ENCODE measurements at places on chromosomes 1 and 21.

DNA sequence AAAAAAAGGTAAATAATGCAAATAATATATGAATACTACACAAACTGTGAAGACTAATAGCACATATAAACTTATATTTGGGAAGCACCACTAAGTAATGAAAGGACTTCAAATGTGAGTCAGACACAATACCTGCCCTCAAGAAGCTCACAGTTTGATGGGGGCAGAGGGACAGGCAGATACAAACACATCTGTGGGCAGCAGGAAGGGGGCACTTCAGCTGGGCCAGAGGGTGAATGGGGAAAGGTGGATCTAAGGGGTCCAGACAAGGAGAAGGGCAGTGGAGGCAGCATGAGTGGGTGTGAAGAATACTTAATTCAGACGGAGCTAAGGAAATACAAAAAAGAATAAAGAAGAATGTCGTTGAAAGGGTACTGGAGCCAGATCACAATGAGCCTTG is 114.2 kb downstream of the TGFBR3 start:
- ATAC-seq, result no peak

- peak; percentile 89 for ATAC-seq
Observed at GRCh38 chr1:84077476-84078107, 66.5 kb upstream of the PRKACB start.

DNA sequence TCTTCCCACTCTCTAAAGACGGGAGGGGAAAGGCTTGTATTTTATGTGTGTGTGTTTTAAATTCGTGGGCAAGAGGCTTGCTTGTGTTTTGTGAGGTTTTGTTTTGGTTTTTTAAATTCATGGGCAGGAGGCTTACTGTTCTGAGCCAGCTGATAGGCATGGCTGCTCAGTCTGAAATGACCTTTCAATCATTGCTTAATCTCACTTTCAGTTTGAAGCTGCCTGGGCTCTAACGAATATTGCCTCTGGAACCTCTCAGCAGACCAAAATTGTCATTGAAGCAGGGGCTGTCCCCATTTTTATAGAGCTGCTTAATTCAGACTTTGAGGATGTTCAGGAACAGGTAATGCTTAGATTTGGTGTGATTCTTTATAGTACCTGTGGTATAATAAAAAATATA is 20.3 kb upstream of the TXLNA start:
- no peak for ATAC-seq

- ATAC-seq, result peak; percentile 38
Observed at GRCh38 chr1:41359211-41360073, 1.8 kb upstream of the FOXO6 start.

GRCh38 chr1:203593723-203594122 is 32.9 kb upstream of the ATP2B4 start:
- ATAC-seq, result peak; percentile 49

GRCh38 chr1:170640581-170640980 is 23.4 kb upstream of the PRRX1 start:
- peak; percentile 40 for ATAC-seq

DNA sequence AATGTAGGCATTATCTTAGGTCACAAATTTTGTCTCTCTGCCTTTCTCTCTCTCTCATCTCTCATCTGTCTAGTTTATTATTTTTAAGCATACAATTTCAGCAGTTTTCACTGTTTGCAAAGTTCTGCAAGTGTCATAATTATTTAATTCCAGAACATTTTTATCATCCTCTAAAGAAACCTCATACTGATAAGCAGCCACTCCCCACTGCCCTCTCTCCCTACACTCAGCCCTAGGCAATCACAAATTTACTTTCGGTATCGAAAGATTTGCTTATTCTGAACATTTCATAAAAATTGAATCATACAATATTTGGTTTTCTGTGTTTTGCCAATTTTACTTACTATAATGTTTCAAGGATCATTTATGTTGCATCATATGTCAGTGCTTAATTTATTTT is 16.6 kb downstream of the OR6Y1 start:
- peak; percentile 66 for ATAC-seq

DNA sequence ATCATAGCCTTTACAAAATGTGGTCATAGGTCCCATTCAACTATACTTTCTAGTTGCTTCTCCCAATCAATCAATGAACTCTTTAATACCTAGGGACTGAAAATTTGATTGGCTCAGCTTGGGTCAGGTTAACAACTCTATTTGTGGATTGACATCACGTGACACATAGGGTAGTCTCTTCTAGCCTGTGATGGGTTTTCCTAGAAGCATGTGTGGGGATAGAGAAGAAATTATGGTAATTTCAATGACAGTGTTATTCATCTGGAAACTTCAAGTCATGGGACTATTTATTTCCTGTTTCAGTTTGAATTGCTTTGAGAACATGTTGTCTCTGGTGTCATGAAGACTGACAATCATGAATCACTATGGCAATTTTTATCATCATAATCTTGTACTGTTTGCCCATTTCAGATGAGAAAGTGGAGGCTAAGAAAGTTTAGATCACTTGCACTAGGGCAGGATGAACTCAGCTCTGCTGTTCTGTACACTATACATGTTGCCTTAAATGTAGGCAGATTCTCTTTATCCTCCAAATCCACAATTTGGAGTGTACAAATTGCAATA is 529.9 kb upstream of the BEND5 start:
- ATAC-seq, result no peak

GRCh38 chr1:206609229-206609991 is 2.9 kb downstream of the EIF2D start:
- no peak for ATAC-seq

DNA sequence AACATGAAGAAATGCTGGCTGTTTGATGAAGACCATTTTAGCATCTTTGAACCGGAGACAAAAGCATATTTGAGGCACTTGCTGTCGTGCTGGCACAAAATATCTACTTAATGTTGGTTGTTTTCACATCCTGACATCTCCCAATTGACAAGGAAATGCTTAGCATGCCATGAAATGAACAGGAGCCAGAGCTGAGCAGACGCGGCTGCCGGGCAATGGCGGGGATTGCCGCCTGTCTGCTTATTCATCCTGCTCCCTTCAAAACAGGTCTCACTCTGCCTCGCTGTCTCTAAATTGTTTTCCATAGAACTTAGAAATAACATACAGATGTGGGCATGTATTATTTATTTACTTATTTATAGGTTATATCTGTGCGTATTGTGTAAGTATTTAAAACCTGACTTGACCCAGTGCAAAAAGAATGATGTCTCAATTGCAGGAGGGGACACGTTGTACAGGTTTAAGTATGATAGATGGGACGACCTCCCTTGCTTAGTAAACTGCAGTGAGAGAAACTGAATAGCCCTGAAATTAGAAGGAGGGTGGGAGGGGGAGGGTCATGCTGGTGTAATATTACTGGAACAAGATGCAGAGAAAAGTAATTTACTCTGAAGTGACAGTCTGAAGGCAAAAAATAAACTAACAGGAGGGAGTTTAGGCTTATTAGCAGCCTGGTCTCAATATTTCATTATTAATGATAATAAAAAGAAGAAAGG is 590.4 kb upstream of the PLXNA2 start:
- peak; percentile 88 for ATAC-seq

DNA sequence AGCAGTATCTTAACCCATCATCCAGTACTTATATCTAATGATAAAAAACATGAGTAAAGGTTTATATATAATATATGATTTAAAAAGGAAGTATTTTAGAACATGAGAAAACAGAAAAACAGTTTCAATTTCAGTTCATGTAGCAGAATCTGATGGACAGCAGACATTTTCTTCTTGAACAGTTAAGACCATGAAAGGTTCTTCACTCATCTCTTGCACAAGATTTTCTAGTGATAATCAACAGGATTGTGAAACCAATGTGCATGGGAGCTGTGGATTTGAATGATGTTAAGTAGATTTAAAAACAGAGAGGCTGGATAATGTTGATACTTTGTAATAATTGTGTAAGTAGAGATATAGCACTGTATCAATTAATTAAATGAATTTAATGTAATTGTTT is 1297.6 kb downstream of the BRINP3 start:
- no peak for ATAC-seq

DNA sequence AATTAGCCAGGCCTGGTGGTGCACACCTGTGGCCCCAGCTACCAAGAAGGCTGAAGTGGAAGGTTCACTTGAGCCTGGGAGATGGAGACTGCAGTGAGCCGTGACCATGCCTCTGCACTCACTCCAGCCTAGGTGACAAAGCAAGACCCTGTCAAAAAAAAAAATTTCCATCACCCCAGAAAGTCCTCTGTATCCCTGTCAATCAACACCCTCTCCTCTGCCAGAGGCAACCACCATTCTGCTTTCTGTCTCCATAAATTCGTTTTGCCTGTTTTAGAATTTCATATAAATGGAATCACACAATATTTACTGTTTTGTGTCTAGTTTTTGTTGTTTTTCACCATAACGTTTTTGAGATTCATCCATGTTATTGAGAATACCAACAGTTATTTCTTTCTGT is 141.6 kb upstream of the SLC45A1 start:
- ATAC-seq, result no peak

DNA sequence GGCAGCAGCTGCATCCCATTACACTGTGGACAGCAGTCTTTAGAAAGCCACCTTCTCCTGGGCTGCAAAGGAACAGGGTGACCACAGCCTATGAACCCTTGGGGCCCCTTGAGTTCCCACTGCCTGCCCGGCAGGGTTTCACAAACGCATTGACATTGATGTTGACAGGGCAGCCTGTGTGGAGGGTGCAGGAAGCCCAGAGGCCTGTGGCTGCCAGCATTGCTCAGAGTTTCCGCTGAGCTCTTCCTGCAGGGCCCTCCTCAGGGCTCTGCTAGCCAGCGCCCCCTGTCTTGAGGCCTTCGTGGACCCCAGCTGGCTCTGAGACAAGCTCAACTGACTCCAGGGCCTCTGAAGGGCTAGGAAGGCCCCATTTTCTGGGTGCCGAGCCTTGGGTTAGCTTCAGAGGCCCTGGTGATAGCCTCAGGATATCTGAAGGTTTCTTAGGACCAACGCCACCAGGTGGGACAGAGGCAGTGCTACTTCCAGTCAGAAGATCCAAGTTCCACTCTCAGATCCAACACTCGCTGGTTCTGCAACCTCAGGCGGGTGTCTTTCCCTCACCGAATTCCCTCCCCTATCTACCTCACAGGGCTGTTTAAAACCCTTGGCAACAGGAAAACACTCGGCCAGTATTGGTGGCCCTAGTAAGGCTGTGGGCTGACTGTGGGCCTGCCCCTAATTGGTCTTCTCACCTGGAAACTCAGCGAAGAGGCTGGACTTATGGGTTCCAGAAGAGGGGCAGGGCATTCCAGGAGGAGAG is 27.2 kb upstream of the EPS8L3 start:
- ATAC-seq, result peak; percentile 10

DNA sequence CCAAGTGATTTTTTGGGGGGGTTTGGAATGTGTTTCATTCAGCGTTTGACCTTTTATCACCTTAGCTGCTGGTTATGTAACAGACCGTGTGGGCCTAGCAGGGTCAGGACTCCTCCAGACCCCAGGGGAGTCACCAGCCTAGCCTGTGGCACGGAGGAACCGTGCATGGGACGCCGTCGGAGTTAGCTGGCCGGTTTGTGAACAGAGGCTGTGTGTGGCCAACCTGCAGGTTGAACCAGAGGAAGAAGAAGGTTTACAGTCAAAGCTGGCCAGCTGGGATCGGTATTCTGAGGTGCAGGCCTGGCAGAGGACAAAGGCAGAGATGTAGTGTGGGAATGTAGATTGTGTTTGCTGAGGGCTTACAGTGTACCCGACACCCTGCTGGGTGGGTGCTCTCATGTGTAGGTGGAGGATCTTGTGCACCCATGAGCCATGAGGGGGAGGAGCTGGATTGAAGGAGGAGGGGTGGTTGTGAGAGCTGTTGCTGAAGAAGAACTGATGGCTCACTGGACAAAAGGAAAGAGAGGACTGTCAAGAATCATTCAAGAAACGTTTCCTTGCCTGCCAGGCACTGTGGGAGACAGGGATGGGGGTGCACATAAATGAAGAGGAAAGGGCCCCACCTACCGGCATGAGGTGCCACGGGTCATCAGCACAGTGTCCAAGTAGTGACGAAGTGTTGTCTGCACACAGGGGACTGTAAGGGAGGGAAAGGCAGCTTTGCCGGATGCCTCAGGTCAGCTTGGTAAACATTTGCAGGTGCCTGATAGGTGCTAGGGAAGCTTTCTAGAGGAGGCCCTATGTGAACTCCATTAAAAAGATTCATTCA is 40.0 kb upstream of the PWP2 start:
- no peak for ATAC-seq

- ATAC-seq, result no peak
Observed at GRCh38 chr1:30998887-30999286, 66.6 kb downstream of the PUM1 start.

- ATAC-seq, result no peak
Observed at GRCh38 chr1:165855010-165855838, 27.8 kb downstream of the UCK2 start.

GRCh38 chr21:32538147-32538792 is 47.1 kb downstream of the TCP10L start:
- no peak for ATAC-seq

DNA sequence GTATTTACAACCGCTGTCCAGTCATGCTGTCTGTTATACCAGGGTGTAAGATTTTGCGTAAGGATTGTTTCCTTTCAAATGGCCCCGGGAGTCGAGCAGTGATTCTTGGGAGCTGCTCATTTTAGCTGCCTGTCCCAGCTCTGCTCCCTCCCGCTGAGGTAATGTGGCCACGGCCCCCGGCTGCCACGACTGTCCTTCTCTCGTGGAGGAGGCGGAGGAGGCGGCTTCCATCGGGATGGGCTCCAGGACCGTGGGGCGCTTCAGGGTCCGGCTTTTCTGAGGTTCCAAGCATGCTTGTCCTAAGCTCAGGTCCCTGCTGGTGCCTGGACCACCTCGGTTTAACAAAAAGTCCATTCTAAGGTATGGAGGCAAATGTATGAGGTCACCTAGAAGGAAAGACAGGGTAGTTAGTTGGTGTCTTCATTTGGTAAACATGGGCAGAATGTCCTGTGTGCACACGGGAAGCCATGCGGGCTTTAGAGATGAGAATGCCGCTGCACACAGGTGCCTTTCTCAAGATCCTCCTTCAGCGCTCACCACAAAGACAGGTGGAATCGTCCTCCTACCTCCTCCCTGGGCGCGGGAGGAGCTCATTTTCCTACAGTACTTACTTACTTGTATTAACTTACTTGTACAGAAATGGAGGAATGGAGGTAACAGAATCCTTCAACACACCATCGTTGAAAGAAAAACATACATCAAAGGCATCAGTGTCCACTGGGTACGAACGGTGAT is 145.9 kb downstream of the PCP4 start:
- no peak for ATAC-seq

DNA sequence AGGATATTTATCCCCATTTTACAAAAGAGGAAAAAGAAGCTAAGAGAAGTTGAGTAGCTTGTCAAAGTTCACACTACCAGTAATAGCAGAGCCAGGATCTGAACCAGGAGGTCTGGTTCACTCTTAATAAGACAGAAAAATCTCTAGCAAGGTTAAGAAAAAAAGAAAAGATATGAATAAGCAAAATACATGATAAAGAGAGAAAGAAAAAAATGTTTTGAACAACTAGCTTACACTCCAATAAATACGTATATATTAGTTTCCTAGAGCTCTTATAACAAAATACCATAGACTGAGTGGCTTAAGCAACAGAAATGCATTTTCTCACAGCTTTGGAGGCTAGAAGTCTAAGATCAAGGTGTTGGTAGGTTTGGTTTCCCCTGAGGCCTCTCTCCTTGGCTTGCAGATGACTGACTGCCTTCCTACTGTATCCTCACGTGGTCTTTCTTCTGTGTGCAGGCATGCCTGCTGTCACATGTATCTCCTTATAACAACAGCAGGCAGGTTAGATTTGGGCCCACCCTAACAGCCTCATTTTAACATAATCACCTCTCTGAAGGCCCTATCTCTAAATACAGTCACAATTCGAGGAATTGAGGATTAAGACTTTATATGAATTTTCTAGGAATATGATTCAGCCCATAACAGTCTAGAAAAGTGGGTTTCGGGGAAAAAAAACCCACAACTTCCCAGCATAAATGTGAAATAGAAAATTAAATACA is 60.4 kb downstream of the LEPR start:
- ATAC-seq, result no peak
